ENCODE measurements at places on chromosomes 6 and 20.

DNA sequence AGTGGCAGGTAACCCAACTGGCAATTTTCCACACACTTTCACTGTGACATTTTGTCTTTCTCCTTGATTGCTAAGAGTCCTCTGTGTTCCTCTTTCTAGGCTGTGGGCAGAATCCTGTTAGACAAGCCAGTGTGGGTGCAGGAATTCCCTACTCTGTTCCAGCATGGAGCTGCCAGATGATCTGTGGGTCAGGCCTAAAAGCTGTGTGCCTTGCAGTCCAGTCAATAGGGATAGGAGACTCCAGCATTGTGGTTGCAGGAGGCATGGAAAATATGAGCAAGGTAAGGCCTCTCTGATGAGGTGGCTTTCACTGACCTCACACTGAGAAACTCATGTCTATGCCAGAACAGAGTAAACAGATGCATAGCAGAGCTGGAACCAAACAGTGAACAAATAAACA lies 5.1 kb downstream of the ACAT2 start:
- no peak for DNase-seq

DNA sequence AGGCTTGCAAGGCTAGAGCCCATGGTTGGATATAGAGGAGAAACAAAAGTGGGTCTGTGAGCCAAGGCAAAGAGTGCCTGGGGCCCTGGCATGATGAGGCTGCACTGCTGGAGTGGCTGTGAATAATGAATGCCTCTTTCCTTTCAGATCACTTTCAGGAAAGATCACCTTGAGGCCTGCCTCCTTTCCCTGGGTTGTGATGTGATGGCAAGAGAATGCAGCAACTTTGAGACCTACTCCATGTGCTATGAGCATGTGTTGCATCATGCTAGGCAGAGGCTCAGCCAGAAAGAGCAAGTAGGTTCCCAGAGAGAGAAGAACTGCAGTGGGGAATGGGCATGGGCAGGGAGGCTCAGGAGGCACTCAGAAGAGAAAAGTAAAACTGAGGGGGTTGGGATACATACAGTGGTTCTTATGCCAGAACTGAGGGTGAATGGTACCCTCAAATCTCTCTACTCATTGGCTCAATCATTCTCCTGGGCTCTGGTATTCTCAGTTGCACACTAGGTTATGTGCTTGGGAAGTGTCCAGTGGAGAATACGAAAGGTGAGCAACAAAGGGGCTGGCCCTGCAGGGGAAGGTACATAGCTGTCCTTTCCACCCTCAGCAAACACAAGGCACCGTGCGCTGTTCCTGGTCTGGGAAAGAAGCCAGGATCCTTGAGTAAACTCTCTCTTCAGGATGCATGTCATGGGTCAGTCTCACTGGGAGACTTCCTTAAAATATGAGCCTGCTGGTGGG lies 45.9 kb downstream of the CD164 start:
- DNase-seq: no peak

GRCh38 chr6:30572148-30572547 lies 906 bp downstream of the ABCF1 start:
- DNase-seq: no peak

DNA sequence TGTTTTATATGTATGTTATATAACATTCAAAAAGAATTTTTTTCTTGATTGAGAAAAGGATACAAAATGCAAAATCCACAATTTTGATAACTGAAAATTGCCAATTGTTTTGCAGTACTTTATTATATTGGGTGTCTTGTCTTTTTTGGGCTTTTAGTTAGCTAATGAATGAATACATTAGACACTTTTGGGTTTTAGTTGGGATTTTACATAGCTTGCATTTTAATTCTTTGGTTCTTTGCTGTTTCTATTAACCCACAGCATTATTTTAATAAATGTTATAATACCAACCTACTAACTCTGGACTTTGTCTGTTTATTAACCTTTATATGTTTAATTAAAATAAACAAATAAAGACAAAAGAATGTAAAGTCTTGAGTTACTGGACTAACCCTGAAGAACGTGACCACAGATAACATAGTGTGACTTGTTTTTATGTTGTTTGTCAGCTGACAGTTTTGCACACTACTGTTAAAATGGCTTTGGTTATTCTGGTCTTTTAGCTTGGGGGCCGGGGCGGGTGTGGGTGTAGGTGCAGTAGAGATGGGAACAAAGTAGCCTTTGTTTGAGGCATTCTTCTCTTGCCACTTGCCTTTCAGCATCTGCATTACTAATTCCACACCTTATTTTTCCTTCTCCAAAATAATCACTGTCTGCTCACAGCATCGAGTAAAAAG lies 159.1 kb downstream of the QKI start:
- DNase-seq: no peak

DNA sequence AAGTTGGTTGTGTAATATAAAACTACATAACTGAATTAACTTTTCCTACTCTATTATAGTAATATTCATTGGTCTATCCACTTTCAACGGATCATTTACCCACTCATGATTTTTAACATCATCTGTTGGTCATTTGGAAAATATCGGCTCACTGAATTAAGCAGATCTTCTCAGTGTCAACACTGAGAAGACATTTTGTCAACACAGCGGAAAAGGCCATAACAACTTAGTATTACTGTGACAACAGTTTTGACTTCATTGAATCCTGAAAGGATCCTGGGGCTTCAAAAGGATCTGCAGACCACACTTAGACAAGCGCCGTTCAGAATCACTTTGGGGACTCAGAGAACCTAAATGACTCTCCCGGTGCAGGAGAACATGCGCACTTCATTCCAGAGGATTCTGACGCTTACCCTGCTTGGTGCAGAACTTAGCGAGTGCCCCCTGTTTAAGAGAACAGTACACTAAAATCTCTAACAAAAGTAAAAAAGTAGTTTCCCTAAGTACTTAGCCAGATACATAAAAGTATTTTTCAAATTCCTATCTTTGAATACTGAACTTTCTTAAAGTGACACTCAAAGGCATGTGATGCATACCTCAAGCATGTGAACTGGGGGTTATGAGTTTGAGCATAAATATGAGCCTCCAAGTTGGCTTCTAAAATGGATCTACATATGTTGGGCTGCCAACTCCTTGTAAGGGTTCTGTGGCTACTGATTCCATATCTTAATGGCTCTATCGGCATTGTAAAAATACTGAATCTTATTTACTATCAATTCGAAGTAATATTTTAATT lies 4.0 kb downstream of the ZBTB2 start:
- DNase-seq: no peak

DNA sequence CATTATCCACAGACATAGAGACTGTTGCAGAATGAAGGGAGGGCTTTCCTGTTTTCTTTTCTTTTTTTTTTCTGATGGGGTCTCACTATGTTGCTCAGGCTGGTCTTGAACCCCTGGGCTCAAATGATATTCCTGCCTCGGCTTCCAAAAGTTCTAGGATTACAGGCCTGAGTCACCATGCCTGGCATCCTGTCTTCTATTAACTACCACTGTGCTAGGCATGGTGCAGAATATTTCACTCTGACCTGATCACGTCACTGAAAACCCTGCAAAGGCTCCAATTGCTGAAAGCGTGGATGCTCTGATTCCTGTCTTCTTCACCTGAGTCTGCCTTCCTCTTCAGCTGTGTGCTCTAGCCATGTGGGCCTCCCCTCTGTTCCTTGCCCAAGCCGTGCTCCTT lies 8.5 kb upstream of the DNMT3B start:
- no peak for DNase-seq

- DNase-seq: no peak
These were observed 646.3 kb downstream of the UTRN start for GRCh38 chr6:144931172-144932035.

Measured in esophagus squamous epithelium (tissue), 5 donors.